ENCODE measurements at places on chromosomes 11 and 22. TPM values are rescaled to one million over a fixed set of nuclear protein-coding genes. Genes with fewer than 3 reads are reported as not detected.

Gene NEFH
- 3.8 TPM for total RNA-seq

Gene NXPE1
- not detected for total RNA-seq

Gene TMEM121B
- total RNA-seq = 0.04 TPM

DNA sequence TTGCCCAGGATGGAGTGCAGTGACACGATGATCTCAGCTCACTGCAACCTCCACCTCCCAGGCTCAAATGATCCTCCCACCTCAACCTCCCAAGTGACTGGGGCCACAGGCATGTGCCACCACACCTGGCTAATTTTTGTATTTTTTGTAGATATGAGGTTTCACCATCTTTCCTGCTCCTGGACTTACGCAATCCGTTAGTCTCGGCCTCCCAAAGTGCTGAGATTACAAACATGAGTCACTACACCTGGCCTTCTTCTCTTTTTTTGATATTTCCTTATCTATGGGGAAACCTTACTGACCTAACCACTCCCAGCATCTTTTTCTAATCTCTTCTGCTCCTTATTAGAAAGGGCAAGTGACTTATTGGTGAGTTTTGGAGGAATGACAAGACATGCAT, 121.7 kb upstream of the CHORDC1 start:
- DNase-seq = no peak

GRCh38 chr11:118646393-118646792, 33.1 kb downstream of the TREH start:
- DNase-seq = no peak

GRCh38 chr11:119100246-119100970, 1.2 kb downstream of the DPAGT1 start:
- no peak for DNase-seq

- DNase-seq = no peak
These were observed 1.7 kb downstream of the MALAT1 start for GRCh38 chr11:65500387-65501185.

DNA sequence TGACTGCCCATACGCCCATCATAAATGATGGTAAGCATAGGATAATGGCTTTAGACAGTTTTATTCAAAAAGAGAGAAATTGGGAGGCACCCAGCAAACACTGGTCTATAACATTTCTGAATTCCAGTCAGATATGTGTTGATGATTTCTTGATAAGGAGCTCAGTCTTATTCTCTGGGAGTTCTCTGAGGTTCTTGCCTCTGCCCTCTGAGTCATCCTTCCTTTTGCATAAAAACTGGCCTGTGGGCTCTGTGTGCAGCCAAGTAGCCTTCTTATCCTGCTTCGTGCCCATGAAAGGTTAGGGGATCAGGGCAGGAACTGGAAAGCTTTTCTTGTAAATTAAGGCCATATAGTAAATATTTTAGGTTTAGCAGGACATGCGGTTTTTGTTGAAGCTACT, 48.9 kb downstream of the FAR1 start:
- DNase-seq = peak; percentile 66

DNA sequence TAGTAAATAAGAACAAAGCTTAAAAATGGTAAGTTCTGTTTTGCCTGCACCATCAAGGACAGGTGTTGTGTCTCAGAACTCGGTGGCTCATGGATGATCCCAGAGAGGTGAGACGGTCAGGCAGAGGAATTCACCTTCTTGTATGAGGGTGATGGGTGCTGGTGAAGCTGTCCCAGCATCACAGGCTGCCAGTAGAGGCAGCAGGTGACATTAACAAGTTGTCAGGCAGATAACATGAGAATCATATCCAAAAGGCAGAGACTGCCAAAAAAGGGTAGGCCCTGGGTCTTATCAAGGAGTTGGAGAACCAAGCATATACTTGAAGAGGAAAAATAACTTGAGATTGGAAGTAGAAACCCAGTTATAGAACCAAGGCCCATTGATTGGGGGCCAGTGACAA, 437.8 kb downstream of the DYNC2H1 start:
- no peak for DNase-seq

DNA sequence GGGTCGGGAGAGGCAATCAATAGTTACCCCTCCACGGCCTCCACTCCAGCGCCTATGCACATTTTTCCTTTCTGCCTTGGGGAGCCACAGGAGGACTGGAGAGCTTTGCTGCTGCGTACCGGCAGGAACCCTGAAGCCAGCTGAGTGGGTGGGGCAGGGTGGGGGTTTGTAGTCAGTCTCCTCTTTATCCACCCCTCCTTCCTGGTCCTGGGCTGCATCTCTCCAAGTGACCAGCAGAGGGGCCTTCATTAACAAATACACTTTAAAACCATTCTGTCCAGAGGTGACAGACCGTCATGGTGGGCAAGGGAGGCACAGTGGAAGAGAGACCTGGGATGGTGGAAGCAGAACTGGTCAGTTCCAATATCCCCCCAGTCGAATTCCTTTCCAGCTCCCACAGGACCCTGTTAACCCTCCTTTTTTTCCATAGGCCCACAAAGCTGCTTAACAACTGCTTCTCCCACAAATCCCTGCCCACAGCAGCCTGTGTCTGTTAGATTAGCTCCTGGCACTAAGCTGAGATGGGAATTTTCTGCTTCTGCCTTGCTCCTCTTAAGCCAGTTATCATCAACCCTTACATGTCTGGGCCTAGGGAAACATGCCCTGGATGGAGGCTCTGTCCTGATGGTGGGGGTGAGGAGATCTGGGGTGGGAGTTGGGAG, 3.9 kb upstream of the ABCG4 start:
- DNase-seq = peak; percentile 32

- DNase-seq = no peak
These were observed 11.9 kb upstream of the CD44 start for GRCh38 chr11:35126879-35127581.

GRCh38 chr22:41445129-41446056, 1.2 kb downstream of the TOB2 start:
- no peak for DNase-seq
